ENCODE measurements at places on chromosomes 3 and 15.

DNA sequence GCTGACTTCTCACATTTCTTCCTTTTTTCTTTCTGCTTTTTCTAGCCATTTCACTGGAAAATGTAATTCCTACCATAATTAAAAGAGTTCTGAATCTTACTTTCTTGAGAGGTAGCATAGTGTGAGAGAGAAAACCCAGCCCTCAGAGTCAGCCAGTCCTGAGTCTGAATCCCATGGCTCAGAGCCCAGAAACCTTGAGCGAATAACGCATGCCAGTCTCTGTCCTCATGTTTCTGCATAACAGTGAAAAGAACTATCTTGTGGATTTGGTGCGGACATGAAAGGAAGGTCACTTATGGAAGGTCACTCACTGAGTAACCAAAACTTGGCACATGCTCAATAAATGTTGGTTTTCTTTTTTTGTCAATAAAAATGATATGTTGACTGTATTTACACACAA, 29.3 kb upstream of the SLCO3A1 start:
- no peak for DNase-seq

DNA sequence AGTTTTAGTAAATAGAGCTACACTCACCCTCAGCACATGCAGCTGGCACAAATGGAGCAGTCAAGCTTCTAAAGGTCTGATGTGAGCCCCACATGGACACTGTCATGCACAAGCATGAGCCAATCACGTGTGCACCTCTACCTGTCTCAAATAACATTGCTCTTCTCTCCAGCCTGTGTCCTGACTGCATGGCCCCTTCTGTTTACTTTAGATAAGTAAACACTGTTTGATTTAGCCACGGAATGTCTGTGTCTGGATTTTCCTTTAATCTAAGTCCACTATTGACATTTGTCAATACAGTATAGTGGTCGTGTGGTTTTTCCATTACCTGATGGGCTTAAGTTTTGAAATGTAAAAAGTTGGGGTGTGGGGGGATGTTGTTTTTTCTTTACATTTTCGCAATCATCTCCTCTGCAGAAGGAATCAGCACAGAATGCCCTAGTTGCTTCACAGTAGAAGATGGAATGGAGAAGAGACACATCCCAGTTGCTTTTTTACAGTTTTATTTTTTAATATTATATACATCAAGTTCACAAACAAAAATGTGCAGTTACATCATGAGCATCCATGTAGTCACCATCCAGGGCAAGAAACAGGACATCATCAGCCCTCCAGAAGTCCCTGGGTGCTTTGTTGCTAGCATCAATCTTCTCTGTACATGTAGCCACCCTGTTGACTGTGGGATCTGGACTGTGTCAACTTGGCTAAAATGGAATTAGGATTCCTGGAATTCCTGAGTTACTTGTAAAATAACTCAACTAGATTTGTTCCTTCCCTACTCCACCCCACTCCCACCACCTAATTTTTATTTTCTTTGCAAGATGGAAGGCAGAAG, 146.1 kb downstream of the UACA start:
- no peak for DNase-seq

GRCh38 chr3:170560717-170561382, 25.0 kb downstream of the SLC7A14 start:
- no peak for DNase-seq

DNA sequence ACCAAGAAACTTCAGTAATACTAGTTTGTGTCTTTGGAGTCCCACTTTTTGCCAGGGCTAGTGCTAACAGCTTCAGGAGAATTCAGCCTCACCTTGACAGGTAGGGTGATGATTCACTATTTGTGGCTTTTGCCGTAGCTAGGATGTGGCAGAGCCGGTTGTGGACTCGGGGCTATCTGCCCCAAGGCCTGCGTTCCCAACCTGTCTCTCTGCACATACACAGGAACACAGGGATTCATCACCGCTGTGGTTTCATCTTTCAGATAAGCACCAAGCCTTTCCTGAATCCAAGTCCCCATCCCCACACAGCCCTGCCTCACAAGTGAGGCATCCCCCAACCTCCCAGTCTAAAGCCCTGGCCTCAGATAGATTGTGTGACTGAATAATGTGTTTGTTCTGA, 45.2 kb upstream of the POLG start:
- no peak for DNase-seq

DNA sequence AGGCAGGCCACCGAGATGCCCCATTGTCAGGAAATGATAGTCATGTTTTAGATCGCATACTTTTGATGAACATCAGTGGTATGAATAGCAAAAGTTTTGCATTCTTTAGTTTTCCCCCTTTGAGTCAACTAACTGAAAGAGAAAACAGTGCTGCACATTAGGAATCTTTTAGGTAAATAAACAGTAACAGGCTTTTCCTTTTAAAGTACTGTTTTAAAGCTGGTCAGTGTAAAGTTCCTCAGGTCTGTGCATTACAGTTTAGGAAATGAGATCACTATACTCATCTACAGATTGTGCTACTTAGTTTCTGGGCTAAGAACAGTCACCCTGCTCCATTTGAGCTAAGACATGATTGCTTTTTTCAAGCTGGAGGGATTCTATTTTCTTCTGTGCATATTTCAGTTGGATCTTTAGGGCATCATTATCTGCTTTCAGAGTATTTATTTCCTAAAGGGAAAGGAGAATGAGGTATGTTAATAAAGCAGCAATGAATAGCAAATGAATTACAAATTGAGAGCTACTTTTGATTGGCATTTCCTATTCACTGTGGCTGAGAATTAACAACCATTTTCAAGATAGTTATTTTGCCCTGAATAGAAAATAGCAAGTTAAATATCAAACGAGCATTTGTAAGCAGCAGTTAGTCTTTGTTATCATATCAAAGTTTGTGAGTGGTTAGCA, 36.5 kb downstream of the FAM98B start:
- no peak for DNase-seq

DNA sequence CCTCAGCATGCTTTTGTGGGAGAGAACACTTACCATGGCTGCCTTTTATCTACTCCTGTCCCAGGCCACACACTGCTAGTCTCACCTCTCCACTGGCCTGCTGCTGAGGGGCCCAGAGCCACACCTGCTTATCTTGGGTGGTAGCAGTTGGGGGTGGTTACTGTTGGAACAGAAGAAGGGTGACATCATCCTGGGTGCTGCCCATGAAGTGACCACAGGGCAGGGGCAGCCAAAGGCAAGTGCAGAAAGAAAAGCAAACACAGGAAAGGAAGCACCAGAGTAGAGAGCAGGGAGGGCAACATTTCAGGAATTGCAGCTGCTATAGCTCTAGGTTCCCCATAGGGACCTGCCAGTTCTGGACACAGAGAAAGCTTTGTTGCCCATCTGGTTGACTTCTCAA, 345.2 kb downstream of the VPS13C start:
- no peak for DNase-seq

DNA sequence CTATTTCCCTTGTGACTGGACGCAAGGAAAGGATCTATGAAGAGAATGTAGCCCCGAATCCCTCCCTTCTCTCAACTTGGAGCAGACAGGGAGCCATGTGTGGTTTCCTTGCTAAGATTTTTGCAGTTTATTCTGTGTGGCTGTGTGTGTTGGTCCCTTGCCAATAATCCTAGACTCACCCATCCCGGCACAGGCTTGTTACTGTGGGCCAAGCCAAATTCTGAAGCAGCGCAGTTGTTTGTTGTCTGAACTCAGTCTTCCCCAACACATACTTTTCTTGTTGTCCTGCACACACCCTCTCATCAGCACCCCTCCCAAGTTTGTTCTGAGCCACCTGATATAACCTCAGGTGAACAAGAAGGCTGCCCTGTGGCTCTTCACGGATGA, 193.3 kb upstream of the CTDSPL start:
- no peak for DNase-seq

- no peak for DNase-seq
These were observed 183.3 kb upstream of the ZBTB20 start for GRCh38 chr3:115330430-115330829.

DNA sequence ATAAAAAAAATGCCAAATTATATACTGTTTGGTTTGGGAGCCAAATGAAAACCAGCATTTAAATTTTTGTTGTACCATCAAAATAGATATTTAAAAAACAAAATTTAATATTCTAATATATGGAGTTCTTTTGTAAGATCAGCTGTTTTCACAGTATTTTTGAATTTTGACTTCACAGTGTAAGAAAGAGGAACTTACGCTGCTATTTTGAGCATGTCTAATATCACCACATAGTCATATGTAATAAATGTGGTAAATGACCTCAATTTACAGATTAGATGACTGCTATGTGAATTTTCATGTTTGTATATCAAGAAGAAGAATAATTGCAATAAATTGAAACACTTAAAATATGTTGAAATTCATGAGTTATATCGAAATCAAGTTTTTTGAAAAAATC, 189.6 kb downstream of the ARRDC4 start:
- DNase-seq = no peak

- DNase-seq = no peak
These were observed 91.0 kb downstream of the EPHB1 start for GRCh38 chr3:134885877-134886621.

DNA sequence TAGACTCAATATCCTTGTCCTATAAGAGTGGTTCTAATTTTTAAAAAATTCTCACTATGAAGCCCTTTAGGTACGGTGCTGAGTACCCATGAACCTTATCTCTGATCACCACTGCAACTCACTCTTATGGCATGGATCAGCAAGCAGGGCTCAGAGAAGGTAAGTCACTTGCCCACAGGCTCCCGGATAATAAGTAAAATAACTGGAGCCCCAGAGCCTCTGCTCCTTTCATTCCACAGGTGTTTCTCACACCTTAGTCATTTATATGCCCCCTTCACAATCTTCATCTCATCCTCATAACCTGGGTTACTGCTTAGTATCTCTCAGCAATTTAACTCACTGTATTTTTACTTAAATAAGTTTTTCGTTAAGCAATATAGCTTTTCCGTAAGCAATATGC, 28.4 kb upstream of the AKAP13 start:
- no peak for DNase-seq

GRCh38 chr15:96066852-96067495, 263.5 kb upstream of the NR2F2 start:
- DNase-seq = no peak

GRCh38 chr3:176961916-176962315, 235.4 kb downstream of the TBL1XR1 start:
- DNase-seq = no peak

DNA sequence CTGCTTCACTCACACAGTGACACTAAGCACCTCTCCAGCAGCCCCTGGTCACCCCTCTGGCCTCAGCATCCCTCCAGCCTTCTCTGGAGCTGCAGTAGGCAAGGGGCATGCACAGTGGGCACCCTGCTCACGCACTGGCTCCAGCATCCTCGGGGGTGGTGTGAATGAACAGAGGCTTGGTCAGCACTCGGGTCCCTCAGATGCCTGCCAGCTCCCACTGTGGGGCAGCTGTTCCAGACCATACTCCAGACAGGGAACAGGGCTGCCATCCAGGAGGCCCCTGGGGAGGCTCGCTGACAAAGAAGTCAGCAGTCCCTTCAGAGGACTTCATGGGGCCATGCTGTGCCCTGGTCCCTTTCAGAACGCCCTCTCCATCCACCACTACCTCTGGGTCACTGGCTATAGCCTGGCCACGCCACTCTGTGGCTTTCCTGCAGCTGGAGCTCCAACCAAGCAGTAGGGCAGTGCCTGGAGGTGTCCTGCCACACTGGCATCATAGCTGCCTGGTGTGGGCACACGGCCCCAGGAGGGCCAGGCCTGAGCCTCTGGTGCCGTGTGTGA, 26.3 kb downstream of the ALS2CL start:
- DNase-seq = no peak

- DNase-seq = no peak
These were observed 8.9 kb upstream of the PRKCD start for GRCh38 chr3:53151870-53152660.

GRCh38 chr15:63052961-63053698, 10.6 kb downstream of the TPM1 start:
- no peak for DNase-seq

- DNase-seq = no peak
These were observed 509.2 kb upstream of the MCTP2 start for GRCh38 chr15:93722165-93722564.

DNA sequence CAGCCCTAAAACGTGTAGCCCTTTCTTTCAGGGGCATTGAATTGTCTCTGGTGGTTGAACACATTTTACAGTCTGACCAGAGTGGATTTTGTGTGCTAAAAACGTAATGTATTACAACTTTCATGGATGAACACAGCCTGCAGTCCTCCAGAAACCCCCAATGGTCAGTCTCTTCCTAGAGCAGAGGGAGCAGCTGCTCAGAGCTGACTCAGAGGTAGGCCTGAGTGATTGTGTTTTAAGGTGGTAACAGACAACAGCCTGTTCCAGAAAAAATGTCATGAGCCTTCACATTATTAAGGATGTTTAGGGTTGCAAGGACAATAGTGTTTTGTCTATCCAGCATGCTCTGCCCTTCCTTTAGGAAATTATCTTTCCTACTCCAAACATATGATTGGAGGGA, 34.5 kb upstream of the CTNNB1 start:
- DNase-seq = no peak

DNA sequence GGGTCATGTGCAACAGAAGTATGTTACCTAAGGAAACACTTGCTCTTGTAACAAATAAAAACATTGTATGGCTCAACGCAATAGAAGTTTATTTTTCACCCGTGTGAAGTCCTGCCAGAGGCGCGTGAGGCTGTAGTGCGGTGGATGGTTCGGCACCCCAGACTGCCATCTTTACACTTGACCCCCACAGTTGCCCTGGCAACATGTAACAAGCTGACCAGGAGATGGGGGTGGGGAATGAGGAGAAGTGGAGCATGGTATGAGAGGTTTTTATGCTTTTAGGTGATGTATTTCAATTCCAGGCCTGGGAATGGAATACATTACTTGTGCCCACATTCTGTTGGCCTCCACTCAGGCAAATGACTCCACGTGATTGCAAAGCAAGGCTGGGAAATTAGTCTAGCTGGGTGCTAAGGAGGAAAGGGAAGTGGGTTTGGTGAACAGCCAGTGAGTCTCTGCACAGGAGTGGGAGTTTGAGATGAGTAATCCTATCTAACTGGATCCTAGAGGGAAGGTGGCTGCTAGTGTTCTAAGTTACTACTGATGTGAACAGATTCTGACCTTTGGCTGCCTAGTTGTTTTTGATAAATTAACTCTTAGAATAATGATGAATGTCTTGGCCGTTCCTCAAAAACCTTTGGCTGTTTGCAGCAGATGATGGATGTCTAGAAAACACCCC, 33.8 kb upstream of the GREM1 start:
- DNase-seq = no peak

DNA sequence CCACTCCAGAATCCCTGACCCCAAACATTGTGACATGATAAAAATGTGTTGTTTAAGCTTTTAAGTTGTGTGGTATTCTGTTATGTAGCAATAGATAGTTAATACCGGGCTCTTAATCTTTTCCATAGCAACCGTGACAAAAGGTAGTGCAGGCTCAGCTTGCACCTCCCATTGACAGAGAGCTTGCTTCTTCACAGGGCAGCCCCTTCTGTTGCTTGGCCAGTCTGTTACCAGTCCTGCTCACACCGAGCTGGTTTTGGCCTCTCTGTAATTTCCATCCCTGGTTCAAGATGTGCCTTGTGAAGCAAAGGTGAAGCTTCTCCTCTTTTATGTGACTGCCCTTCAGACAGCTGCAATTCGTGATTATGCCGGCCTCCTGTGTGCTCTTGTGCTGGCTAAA, 86.9 kb downstream of the CRYGS start:
- no peak for DNase-seq

Data from stimulated activated naive B cell treated with anti-CD40 and anti-IgM and Interleukin-4, amounts not matched to agents 10 μg/mL and 1 μg/mL and 100 μg/mL, for 72 hours (primary cell).